Activated CD8-positive, alpha-beta T cell treated with anti-CD3 and anti-CD28 coated beads for 36 hours (primary cell): ENCODE measurements at places on chromosomes 5 and 9. TPM values are rescaled to one million over a fixed set of nuclear protein-coding genes. Genes with fewer than 3 reads are reported as not detected.

- DNase-seq, result no peak
Measured at GRCh38 chr5:113371721-113372196, 63.0 kb downstream of the TSSK1B start.

Gene ZFP37
- total RNA-seq, result 1.3 TPM

- no peak for DNase-seq
Measured at GRCh38 chr5:178431063-178431781, 159.0 kb downstream of the COL23A1 start.

DNA sequence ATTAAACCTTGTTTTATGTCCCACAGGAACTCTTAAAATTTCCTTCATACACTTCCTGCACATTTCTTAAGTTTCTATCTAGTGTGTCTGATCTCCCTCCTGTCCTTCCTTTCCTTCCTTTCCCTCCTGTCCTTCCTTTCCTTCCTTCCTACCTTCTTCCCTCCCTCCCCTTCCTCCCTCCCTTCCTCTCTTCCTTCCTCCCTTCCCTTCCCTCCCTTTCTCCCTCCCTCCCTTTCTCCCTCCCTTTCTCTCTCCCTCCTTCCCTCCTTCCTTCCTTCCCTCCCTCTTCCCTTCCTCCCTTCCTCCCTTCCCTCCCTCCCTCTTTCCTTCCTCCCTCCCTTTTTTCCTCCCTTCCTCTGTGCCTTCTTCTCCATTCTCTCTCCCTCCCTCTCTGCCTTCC, 414.9 kb downstream of the ENC1 start:
- no peak for DNase-seq

- no peak for DNase-seq
Measured at GRCh38 chr5:26024774-26025173, 1013.6 kb downstream of the CDH9 start.

Gene NR4A3
- 112 TPM for total RNA-seq

GRCh38 chr5:78927657-78928282, 57.3 kb downstream of the ARSB start:
- no peak for DNase-seq

- DNase-seq, result no peak
Measured at GRCh38 chr5:56388229-56388985, 155.3 kb upstream of the ANKRD55 start.

GRCh38 chr5:44969825-44970224, 161.1 kb downstream of the MRPS30 start:
- no peak for DNase-seq

GRCh38 chr5:96260009-96260408, 173.0 kb downstream of the PCSK1 start:
- no peak for DNase-seq

GRCh38 chr9:106056328-106056727, 362.0 kb downstream of the TMEM38B start:
- no peak for DNase-seq

GRCh38 chr5:19406576-19407365, 581.2 kb downstream of the CDH18 start:
- no peak for DNase-seq

DNA sequence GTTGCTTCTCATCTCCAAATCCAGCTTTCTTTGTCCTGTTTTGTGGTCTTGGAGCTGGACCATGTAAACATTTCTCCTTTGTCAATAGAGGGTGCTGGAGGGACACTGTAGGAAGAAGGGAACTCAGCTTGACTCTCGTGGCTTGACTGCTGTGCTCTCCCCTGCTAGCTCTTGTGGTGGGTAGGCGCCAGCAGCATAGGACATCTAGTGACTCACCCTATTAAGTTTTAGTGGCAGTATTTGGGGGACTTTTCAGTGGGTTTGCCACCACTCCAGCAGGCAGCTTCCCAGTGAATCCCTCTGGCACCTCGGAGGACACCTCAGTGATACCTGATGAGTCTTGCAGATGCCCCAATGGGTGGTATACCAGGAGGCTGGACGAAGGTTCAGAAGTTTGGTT, 97.8 kb downstream of the TSSK1B start:
- DNase-seq, result peak; percentile 11

DNA sequence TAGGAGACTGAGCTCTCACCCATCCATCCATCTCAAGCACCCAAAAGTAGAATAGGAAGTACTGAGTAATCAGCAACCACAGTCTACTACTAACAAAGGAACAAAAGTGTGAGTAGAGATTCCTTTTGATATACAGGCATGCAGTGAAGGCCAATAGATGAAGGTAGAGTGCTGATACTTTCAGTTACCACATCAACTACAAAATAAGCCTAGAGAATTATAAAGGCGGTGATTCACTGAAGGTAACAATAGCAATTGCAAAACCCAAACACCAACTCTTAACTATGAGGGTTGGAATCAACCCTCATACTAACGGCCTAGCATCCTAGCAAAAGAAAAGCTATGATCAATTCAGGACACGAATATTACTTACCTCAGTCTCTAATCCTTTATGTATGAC, 992.6 kb downstream of the DNAH5 start:
- DNase-seq, result no peak

Gene LCN15
- not detected for total RNA-seq

DNA sequence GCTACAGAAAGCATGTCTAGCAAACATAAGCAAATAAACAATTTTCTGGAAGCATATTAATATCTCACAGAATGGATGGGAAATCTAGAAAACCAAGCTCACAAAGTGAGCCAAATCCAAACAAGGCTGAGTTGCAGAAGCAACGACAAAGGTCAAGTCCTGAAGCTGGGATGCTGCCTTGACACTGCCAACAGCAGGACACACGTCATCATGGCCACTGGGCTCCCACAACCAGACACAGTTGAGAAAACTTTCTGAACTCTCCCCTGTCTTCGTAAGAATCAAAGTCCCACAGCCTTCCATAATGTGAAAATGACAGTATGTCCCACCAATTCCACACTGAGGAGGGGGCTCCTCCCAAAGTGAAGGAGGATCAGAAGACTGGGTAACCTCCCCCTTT, 37.6 kb downstream of the EPB41L4A start:
- no peak for DNase-seq

Gene HMMR
- total RNA-seq, result 94.2 TPM
